ENCODE measurements at places on chromosomes 4 and X.

GRCh38 chr4:167415461-167415860 is 181.2 kb upstream of the SPOCK3 start:
- no peak for DNase-seq

- no peak for DNase-seq
Measured at GRCh38 chr4:173449380-173449717, 50.4 kb upstream of the SCRG1 start.

GRCh38 chrX:12013211-12013618 is 125.1 kb upstream of the FRMPD4 start:
- no peak for DNase-seq

GRCh38 chr4:67030636-67031035 is 514.7 kb downstream of the CENPC start:
- DNase-seq = no peak

GRCh38 chr4:85498068-85498733 is 23.3 kb downstream of the ARHGAP24 start:
- no peak for DNase-seq

DNA sequence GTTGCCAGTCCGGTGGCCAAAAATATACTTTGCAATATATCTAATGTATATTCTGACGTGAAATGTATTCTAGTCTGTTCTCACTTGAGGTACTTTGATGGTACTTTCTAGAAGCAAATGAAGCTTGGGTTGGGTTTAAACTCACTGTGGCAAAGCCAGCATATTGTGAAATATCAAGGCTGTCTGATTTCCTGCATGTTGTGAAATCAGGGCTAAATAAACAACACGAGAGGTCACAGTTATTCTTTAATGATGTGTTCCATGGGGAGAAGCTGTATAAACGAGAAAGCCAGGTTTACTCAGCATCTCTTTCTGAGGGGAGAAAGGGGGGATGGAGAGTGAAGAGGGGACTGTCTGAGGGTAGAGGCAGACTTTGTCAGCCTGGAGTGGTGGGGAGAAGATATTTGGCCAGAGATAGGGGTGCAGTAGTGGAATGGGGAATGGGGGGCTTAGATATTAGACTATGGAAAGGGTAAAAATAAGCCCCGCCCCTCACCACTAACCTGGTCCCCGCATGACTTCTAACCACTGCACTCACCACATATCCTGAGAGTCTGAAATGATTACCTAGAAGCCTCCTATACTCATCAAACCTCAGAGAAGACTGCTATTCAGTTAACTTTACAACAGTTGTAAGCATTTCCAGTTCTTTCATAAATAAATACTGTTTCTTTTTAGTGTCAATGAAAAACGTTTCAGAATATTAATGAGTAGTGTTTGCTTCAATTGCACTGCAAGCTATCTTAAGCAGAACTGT is 5.9 kb upstream of the SCARB2 start:
- no peak for DNase-seq

- DNase-seq = no peak
Measured at GRCh38 chr4:117664706-117665444, 369.4 kb upstream of the NDST3 start.

DNA sequence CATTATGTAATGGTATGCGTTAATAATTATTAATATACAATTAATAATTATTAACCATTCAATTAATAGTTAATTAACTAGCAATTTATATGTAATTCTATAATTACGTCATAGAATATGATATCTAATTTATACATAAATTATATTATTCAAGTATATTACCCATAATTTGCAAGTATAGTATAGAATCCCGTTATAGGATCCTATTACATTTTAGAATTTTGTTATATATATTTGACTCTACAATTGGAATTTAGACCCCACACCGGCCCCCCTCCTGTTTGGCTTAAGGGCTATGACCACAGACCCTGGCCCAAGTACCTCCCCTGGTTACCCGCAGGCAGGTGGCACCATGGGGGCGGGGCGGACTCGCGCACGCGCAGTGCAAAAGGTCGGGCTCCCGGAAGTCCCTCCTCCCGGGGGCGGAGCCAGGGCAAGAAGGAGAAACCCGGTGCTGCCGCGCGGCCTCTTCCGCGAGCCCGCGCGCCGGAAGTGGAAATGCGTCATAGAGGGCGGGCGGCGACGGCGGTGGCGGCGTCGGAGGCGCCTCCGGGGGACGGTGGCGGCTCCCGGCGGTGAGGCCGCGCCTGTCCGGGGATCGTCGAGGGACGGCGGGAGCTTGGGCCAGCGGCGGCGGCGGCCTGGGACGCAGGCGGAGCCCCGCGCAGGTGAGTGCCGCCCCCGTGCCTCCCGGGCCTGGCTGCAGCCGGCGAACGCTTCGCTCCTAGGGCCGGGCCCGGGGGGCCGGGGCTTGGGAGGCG is at the start of gene AKAP17A:
AKAP17A (plus strand) TSS at position 503 of the 761 bp plus-strand sequence. CDS start 1,859 bp downstream, outside the sequence.
- DNase-seq = peak; percentile 99

GRCh38 chr4:143356493-143356892 is 19.8 kb downstream of the GAB1 start:
- DNase-seq = no peak

DNA sequence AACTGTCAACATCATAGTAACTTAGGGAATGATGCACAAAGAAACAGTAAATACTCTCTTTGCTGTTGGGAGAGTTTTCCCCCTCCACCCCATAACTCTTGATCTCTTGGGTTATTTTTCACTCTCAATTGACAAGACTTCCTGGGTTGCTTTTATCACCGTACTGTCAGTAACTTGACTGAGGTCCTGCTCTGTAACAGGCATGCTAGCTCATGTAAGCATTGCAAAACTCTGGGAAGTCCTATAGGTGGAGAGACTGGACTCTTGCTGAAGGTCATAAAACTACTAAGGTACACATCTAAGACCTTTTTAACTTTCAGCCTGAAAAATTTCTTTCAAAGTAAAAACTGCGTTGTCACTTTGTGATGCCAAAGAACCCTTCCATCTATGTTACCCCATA is 10.9 kb downstream of the SHROOM3 start:
- DNase-seq = no peak

GRCh38 chr4:4765811-4766210 is 93.7 kb upstream of the MSX1 start:
- DNase-seq = no peak

GRCh38 chr4:110003401-110004187 is 90.9 kb downstream of the EGF start:
- DNase-seq = no peak

DNA sequence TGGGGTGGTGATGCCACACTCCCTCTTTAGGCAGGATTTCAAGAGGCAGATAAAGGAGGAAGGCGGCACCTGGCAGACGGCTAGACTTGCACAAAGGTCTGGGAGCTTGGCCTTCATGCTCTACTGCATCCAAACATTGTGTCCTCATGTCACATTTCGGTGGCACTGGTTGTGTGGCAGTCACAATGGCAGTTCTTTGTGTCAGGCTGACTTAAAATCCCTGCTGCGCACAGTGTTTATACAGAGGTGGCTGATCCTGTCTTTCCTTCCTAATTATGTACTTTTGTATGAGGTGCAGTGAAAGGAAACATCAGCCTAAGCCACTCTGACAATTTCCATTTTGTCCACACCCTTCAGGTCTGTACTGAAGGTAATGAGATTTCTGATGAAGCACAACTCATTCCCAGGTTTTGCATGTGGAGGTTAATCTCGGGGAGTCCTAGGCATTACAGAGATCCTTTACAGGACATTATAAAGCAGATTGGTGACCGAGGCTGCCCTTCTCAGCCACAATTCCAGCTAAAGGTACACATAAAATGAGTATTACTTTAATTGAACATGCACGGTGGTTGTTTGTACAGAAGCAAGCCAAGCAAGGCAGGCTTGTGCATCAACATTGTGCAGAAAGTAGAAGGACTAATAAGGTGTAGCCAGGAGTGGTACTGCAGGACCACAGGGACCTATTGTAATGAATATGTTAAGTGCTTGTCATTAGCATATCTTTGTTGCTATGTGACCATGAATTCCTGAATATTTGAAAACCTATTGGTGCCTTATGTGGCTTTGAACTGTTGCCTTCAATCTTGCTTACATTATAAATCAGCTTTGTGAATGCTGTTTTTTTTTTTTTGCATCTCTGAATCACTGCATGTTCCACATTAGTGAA is 147.6 kb downstream of the STK32B start:
- DNase-seq = no peak

GRCh38 chr4:138573246-138573645 is 331.1 kb upstream of the SLC7A11 start:
- no peak for DNase-seq

- no peak for DNase-seq
Measured at GRCh38 chr4:70575964-70576363, 16.1 kb upstream of the AMBN start.

DNA sequence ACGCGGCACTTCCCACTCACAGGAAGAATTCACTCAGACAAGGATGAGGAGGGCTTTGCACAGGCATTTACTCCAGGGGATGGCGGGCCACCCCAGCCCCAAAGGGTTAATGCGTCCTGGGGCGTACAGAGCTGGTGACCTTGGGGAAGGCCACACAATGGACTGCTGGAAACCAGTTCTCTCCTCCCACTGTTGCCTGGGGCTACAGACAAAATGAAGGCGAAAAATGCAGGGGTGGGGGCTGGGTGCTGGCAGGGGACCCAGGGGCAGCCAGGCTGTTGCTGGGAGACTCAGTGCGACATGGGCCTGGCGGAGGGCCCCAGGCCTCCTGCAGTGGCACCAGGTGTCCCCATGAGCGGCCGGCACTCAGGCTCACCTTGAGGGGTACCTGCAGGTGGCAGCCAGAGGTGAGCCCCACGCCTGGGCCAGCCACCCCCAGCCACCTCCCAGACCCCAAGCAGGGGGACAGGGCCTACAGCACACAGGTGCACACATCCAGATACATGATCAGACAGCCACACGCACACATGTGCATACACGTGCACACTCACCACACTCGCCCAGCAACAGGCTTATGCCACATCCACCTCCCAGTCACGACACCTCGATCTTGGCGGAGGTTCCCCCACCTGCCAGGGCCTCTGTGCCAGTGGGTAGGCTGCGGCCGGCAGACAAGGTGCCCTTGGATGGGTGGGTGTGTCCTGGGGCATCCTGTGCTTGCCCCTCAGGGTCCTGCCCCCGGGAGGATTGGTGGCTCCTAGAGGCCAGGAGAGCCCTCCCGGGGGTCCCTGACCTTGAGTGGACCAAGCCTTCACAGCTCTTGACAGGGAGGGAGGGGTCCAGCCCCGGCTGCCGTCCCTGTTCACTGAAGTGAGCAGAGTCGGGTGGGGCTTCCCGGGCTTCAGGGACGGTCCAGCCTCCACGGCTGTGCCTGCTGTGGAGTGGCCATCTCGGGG is 13.1 kb downstream of the NAT8L start:
- no peak for DNase-seq

- DNase-seq = no peak
Measured at GRCh38 chrX:105882581-105883275, 60.4 kb downstream of the NRK start.

- no peak for DNase-seq
Measured at GRCh38 chr4:70925899-70926635, 23.9 kb downstream of the MOB1B start.

- no peak for DNase-seq
Measured at GRCh38 chr4:123284168-123284567, 112.4 kb upstream of the SPRY1 start.

DNA sequence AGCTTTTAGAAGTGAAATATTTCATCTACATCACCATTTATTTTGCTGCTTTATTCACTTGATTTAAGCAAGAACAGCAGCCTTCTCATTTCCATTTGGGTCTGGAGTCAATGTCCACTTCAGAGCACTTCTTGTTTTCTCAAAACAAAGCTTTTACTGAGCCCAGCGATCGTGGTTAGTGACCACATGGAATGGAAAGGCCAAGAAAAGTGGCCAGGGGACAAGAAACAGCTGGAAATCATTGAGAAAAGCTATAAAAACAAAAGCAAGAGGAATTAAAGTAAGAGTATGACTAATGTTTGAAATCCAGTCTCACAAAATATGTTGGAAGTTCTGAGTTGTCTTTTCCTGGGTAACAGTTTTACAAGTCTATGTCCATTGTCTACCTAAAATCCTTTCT is 328.4 kb upstream of the INTU start:
- DNase-seq = no peak

- no peak for DNase-seq
Measured at GRCh38 chr4:132101526-132101925, 1047.6 kb upstream of the PCDH10 start.

- no peak for DNase-seq
Measured at GRCh38 chr4:2743518-2744445, 12.4 kb downstream of the TNIP2 start.

GRCh38 chrX:72216973-72217372 is 21.9 kb downstream of the ERCC6L start:
- DNase-seq = no peak

DNA sequence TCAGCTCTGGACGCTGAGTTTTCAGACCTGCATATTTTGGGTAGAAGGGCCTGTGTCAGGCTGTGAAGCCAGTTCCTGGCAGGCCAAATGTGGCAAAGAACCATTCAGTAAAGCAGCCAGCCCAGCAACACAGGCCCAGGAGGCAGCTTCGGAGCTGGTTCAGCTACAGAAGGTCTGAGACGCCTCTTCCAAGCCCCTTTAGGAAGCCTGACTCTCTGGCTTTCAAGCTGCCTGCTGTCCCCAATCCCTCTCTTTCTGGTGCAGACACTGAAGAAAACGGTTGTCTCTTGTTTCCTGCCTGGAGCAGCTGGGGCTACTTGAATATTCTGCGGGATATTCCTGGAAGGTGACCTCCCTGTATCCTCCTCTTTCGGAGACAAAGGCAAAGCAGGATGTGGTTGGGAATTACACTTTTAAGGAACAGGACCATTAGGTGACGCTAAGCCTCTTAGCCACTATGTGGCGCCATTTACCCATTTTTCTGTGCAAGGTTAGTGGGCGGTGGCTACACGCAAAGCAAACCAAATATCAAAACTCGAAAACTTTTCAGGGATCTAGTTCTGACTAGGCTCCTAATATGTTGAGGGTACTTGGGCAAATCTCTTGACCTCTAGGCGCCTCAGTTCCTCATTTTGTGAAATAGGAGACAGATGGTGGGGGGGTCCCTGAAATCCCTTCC is 47.2 kb upstream of the LAS1L start:
- peak; percentile 32 for DNase-seq

- DNase-seq = no peak
Measured at GRCh38 chr4:16852228-16852627, 46.2 kb downstream of the LDB2 start.

GRCh38 chrX:149987613-149988012 is 49.3 kb upstream of the EOLA2 start:
- no peak for DNase-seq

DNA sequence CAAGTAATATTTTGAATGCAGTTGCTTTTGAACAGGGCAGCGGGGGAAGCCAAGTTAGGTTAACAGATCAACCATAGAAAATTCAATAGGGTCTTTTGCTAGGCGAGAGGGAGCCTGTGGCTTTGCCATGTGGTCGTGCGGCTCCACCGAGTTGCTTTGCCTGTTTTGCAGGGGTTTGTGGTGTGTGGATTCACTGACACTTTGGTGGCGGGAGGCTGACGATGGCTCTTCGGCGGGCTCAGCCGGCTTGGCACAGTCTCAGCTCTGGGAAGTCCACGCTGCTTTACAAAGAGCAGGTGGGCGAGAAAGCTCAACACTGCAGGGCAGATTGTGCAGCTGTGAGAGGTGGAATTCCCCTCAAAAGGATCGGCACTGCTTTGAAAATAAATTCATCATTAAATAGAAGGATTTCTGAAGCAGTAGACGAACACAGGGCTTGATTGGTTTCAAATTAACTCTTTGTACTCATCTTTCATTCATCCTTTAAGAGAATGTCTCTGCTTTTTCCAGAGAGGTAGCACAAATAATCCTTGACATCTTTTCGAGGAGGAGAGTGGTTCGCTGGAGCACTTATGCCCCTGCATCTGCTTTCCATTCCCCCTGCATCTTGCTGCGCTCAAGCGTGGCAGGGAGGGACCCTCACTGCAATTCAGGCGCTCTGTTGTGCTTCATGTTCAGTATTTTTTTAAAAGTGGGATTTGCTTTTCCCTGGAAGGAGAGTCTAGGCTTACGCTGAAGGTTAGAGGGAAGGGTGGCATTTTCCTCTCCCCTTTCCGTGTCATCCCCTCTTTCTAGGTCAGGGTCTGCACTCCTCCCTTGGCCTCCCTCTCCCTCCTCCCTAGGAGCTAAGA is 201.8 kb upstream of the LEF1 start:
- peak; percentile 22 for DNase-seq
